NCI-H2171 treated with DMSO at 0.1 percent for 48 hours (cell line): ENCODE measurements at places on chromosomes 12 and 14.
A peak's percentile ranks its signal among the peaks of the same experiment; 100 is the strongest.

DNA sequence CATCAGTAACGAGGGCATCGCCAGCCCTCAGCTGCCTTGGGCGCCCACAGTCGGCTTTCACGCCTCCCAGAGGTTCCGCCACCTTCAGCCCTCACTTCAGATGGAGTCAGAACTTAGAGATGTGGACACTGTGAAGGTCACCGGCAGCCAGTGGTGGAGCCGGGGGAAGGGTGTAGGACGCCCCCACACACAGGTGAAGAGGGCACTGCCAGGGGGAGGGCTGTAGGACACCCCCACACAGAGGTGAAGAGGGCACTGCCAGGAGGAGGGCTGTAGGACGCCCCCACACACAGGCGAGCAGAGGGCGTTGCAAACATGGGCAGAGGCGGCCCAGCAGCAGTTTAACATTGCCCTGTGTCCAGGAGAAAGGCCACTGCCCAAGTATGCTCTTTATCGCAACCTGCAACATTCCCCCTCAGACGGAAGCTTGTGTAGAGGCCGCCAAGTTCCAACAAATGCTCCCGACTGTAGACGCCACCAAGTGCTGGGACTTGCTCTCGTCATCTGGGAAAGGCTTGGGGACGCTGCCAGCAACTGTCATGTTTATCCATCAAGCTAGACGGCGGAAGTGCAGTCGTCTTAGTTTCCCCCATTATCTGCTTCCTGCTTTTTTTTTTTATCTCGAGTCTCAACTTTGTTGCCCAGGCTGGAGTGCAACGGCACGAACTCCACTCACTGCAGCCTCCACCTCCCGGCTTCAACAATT is 4.9 kb upstream of the ANKLE2 start:
- DNase-seq, result peak; percentile 81

DNA sequence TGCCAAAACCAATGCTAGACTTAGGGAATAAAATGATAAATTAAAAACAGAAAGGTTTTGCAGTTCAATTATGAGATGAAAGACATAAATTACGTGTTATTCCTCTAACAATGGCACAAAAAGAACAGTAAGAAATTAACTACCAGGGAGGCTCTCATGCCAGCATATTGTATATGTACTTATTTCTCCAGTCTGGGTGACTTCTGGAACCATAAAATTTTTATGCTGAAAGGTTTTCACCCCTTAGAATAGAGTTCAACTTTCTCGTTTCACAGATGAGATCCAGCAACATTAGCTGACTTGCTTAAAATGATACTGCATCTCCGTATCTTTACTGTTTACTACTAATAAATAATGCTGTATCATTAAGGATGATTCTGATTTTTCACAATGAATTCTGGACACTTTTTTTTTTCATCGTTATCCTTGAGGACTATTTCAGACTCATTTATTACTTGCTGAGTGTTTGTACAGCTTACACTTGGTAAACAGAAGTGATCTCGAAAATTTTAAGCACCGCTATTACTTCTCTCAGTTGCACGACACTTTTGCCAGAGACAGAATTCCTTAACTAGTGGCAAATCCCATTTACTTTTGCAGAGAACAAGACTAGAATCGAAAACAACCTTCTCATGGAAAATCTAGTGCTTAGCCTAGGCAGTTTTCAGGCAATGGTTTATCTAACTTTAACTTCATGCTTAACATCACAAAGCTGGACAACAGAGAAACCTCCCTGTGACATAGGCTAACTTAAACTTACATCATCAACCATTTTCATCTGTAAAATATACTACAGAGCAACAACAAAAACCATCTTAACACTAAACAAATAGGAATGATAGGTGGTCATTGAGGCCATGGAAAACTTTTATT is 2.7 kb downstream of the RSRC2 start:
- no peak for DNase-seq

DNA sequence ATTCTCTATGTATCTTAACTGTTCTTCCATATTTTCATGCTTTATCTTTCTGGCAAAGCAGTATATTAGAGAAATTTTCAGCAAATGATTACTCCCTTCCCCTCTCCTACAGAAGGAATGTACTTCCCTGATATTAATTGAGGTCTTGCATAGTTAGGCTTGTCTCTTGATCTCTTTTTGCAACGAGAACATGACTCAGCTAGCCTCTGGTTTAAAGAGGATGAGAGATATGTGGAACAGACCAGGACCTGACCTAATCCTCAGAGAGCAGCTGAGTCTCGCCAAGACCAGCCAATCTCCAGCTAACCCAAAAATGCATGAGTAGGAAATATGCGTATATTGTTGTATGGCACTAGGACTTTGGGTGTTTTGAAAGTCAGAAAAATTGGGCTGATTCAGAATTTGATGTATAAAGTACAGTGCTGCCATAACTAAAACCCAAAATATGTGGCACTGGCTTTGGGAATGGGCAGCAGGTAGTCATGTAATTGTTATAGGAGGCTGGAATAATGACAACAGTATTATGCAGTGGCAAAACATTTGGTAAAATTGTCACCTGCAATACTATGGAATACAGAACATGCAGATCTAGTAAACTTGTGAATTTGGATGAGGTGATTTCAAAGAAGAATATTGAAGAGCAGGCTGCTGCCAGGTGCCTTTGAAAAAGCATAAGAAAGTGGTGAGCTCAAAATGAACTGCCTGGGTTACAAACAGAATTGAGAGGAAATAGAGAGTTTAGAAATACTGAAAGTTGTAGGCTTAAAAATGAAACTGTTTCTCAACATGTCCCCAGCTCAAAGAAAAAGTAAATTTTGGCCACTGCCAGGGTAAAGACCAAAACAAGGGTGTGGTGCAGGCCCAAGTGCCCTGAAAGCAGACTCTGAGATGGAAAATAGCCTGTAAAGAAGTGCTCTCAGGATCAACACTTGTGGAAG is 9.3 kb upstream of the USP15 start:
- no peak for DNase-seq

GRCh38 chr14:103209506-103209905 is 86.2 kb downstream of the TNFAIP2 start:
- DNase-seq, result no peak

DNA sequence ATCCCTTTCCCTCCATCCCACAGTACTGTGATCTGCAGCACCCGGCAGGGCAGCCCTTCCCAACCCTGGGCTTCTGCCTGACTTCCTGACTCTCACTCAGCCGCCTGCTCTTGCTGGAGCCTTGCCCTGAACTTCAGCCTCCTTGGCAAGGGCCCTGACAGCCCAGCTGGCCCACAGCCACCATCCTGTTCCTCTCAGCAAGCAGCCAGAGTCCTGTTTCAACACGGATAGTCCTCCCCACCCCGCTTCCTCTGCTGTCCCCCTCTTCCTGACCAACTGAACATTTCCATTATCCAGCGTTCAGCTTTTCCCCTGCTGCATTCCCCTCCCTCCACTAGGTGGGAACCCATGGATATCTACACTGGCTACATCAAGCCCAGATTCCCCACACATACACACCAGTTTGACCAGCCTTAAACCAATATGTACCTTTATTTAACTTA is 74.0 kb upstream of the MDM1 start:
- peak; percentile 25 for DNase-seq

DNA sequence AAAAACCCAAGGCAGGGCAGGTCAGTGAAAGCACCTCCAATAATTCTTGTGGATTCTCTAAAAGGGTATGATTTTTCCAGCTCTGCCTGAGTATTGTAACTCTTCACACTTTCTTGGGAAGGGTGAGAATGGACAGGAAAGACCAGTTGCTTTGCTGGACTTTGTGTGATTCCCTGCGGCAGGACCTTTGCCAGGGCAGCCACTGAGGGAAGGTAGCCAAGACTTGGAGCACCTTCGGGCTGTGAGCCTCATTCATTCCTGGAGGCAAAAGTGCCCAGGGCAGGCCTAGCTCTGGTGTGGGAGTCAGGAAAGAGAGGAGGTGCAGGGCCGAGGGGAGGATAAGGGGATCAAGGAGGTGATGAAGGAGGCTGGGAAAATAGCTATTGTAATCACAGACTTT is 80.2 kb downstream of the VCPKMT start:
- DNase-seq, result no peak

- DNase-seq, result no peak
These were observed 6.8 kb upstream of the ATG14 start for GRCh38 chr14:55418411-55418810.

GRCh38 chr12:53200458-53201176 is 6.4 kb downstream of the ITGB7 start:
- DNase-seq, result no peak

GRCh38 chr12:103780093-103780440 is 61.0 kb downstream of the NT5DC3 start:
- DNase-seq, result no peak

GRCh38 chr12:85155791-85156190 is 119.6 kb downstream of the LRRIQ1 start:
- DNase-seq, result peak; percentile 3

DNA sequence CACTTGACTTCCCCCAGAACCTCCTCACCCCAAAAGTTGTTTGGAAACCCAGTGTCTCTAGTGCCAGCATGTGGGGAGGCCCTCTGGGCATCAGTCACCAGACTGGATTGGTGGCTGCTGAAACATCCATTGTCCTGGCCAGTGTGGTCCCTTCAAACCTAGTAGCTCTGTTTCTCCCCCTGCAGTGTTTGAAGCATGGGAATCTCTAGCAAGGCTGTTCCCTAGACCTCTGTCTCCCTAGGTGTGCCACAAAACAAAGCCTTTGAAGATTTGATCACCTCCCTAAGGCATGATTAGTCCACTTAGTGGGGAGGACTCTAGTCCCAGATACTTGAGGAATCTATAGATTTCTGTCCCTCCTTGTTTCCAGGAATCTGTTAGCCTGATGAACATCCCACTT is 60.3 kb downstream of the ARF6 start:
- no peak for DNase-seq

- no peak for DNase-seq
These were observed 19.2 kb downstream of the PACS2 start for GRCh38 chr14:105333613-105334364.
